Hypothalamus (tissue), 51 donors: ENCODE measurements at places on chromosomes 13 and 19.
A peak's percentile ranks its signal among the peaks of the same experiment; 100 is the strongest.

DNA sequence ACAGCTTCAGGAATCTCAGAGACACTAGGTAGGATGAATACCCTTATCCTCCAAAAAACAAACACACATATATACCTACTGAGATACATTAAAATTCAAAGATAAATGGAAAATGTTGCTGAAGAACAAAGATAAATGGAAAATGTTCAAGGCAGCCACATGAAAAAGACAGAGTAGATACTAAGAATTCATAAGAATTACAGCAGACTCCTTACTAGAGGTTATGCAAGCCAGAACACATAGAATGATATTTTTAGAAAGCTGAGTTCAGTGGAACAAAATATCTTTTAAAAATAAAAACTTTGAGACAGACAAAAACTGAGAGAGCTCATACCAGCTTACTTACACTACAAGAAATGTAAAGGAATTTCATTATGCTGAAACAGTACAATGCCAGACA lies 35.6 kb downstream of the UCHL3 start:
- no peak for DNase-seq

DNA sequence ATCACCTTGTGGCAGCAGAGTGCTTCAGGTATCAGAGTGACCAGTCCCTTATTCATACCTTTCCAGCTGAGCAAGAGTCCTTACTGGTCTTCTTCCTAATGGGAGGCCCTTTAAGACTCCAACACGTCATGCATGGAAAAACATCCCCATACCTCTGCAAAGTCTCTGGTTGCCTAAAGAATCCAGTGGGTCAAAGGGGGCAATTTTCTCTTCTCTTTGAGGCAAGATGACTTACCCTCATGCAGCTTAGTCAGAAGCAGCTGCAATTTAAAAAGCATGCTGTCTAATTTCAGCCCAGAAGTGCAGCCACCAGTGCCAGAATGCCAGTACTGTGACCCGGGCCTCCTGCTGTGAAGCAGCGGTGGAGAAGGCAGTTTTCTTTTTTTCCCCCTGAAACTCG lies 18.7 kb downstream of the PPP5C start:
- DNase-seq = no peak

DNA sequence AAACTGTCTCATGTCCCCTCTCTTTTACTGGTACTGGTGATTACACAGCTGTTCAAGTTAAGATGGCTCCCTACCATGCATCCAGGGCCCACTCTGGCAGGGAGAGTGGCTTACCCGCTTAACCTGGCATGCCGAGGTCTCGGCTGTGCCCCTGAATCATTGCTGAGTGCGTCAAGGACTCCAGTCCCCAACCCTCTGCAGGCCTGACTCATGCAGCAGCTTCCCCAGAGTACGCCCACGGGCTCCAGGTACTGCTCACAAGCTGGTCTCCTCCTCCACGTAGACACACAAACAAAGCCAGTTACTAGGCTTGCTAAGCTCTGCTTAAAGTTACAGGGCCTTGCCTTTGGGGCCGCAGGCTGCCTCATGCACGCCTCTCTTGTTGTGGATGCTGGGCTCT lies 447.4 kb downstream of the COG6 start:
- DNase-seq = no peak

- DNase-seq = no peak
Measured at GRCh38 chr13:97387485-97387839, 46.5 kb upstream of the RAP2A start.

- no peak for DNase-seq
Measured at GRCh38 chr19:2722541-2723344, 1.6 kb upstream of the DIRAS1 start.

DNA sequence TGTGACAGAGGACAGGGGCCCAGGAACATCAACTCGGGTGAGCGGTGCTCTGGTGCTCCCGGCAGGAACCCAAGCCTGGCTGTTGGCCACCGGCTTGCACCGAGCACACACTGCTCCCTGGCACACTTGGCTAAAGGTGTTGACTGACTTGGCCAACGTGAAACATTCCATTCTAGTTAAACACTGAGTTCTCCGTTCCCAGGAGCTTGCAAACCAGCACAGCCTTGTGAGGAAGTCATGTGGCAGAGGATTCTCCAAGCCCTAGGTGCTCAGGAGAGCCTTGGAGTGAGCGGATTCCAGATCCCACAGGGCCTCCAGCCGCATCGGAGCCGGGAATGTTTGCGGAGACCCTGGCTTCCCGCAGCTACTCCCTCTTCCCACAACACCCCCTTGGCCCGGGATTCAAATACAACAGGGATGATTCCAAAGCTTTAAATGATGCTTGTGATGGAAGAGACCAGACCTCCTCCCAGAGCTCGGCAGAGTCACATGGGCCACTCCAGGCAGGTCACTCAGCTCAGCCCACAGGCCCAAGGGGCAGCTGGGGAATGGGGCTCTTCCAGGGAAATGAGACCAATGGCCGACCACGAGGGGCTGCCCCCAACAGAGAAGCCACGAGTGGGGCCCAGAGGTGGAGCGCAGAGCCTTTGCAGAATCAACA lies 2.9 kb downstream of the C13orf46 start:
- no peak for DNase-seq

DNA sequence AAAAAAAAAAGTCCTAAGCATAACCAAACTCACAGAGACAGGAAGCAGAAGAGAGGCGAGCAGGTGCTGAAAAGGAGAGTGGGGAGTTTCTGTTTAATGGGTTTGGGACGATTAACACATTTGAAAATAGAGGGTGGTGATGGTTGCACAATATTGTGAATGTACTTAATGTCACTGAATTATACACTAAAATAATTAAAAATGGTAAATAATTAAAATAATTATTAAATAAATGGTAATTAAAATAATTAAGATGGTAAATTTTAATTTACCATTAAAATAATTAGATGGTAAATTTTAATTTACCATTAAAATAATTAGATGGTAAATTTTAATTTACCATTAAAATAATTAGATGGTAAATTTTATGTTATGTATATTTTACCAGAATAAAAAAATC lies 74.8 kb upstream of the XPO4 start:
- no peak for DNase-seq

- no peak for DNase-seq
Measured at GRCh38 chr19:10266706-10267105, 4.2 kb upstream of the ICAM1 start.

- DNase-seq = no peak
Measured at GRCh38 chr13:78317030-78317429, 286.3 kb downstream of the POU4F1 start.

DNA sequence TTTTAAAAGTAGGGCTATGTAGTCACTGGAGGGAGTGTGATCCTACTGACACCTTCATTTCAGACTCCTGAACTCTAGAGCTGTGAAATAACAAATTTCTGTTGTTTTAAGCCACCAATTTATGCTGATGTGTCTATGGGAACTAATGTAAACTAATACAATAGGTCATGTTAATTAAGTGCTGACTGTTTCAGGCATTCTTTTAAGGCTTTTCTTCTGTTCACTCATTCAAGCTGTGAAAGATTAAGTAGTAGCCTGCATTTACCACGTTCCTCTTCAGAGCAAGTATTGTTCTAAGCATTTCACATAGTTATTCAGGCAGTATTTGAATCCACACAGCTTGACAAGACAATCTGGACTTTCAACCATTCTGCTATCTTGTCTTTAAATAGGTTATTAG lies 1135.0 kb downstream of the SLITRK1 start:
- no peak for DNase-seq

- DNase-seq = no peak
Measured at GRCh38 chr19:30444686-30445232, 72.6 kb downstream of the ZNF536 start.

- no peak for DNase-seq
Measured at GRCh38 chr13:113905018-113905417, 41.1 kb upstream of the GAS6 start.

GRCh38 chr19:10761443-10762250 lies 43.8 kb downstream of the DNM2 start:
- no peak for DNase-seq

DNA sequence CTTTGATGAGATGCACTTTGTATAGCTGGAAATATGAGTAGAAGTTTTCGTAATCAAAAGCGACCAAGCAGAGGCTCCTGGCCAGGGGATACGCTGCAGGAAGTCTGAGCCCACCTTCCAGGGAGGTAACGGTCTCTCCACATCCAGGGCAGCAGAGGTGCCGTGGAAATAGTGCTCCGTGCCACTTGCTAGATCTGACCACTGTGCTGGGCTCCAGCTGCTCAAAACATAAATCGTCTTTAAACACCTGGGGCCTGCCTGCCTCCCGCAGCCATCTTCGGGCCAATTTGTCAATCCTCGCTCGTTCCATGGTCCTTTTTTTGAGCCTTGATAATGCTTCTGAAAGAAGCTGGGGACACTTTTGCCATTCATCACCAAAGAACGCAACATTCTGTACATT lies 445.0 kb downstream of the ZNF536 start:
- no peak for DNase-seq

- no peak for DNase-seq
Measured at GRCh38 chr13:49225223-49226042, 5.3 kb downstream of the MLNR start.

DNA sequence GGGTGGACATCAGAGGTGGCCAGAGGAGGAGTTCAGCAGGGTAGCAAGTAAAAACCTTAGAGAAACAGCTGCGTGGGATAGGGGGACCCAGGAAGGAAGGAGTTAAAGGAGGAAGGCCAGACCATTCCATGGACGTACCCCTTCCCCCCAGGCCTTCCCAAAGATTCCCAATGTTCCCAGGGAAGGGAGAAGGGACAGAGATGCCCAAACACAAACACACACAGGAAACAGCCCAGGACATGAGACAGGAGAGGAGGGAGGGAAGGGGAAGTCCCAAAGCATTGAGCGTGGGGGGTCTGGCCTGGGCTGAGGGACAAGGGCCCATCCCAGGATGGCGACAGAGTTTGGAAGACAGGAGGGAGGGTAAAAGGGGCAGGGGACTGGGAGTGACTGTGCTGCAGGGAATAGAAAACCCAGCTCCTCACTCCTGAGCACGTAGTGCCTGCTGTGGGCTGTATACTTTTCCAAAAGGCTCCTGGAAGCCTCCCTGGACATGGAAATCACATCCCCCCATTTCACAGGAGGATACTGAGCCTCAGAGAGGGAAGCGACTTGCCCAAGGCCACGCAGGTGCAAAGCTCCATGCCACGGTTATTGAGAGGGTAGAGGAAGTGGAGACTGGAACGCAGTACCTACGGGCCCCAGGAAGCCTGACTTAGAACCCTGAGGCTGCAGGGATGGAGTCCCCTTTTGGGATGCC lies 1.1 kb downstream of the SYDE1 start:
- no peak for DNase-seq

- no peak for DNase-seq
Measured at GRCh38 chr13:48942131-48942530, 33.6 kb upstream of the FNDC3A start.

DNA sequence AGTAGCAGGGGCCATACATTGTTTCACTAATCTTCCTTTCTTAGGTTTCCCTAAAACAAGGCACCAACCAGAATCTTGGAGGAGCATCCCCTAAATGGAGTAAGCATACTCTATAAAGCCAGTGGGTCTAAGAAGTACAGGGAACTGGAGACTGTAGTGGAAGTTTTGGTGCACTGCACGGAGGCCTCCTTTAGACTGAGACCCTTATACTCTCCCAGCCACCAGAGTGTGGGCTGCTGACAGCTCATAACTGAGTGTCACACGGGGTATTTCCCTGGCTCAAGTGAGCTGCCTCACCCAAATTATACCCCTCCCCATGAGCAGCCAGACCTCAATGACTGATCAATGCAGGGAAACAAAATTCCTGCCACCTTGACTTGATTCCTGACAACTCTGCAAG lies 349.5 kb downstream of the NDFIP2 start:
- DNase-seq = no peak

GRCh38 chr19:52734331-52734892 lies 432 bp downstream of the ZNF611 start:
- peak; percentile 6 for DNase-seq

DNA sequence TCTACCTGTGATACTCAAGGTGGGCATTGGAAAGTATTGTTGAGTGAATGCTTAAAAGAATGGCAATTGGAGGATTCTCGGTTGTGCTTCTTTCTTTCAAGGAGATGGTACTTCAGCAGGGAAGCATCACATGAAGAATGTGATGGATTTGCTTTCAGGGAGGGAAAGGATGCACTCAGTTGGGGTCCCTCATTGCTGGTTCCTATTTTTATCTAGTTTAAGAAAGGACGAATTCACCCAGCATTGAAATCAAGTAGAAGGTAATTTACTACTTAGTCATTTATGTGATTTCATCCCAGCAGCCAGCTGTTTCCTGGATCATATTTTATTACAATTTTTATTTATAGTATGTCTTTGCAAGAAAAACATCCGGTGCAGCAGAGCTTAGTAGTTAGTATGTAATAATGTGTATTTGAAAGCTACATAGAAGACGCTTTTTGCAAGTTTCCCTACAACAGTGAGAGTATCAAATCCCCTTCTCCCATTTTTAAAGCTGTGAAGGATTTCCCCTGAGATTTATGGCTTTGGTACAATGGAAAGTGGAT lies 417.9 kb downstream of the GPC5 start:
- no peak for DNase-seq

DNA sequence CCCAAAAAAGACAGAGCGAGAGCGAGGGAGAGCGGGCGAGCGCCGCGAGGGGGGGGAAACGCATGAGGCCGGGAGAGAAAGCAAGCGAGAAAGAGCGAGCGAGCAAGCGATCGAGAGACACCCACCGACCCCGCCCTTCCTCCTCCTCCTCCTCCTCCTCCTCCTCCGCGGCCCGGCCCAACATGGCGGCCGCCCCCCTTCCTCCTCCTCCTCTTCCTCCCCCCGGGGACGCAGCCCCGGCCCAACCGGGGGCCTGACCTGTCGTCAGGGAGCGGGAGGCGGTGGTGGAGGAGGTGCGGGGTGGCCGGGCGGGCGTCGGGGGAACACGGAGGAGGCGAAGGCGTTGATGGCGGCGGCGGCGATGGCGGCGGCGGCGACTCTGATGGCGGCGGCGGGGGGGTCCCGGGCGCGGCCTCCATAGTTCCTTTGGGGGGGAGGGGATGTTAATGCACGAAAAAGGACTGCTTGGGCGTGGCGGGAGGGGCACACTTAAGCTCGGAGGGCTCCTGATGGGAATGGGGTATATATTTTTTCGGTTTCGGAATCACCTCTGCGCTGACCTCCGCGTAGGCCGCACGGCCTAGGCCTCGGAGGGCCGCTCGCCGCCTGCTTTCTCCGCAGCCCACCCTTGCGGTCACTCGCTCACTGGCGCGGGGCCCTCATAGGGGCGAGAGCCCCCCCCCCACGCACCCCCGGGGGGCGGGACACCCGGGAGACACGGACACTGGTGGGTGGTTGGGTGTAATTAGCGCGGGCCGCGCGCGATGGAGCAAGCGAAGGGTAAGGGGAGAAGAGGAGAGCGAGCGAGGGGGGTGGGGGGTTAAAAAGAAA lies 1.2 kb downstream of the ZC3H4 start:
- peak; percentile 78 for DNase-seq
